ENCODE measurements at places on chromosomes 5 and 9.
A peak's percentile ranks its signal among the peaks of the same experiment; 100 is the strongest.

DNA sequence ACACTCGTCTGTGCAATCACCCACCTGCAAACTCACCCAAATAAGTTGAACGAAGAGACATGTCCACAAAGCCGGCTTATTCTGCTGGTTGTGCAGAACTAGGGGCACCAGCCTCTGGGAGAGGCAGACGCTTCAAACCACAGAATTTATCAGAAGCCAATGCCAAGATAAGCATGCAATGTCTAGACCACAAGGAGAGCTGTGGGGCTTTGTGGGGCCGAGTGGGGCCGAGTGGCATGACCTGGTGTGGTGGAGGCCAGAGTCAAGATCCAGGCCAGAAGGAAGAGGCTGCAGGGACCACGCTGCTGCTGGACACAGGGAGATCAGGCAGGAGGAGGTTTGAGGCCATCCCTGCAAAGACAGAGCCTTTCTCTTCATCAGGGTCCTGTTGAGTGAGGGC, 259.0 kb downstream of the IRX2 start:
- DNase-seq, result no peak

DNA sequence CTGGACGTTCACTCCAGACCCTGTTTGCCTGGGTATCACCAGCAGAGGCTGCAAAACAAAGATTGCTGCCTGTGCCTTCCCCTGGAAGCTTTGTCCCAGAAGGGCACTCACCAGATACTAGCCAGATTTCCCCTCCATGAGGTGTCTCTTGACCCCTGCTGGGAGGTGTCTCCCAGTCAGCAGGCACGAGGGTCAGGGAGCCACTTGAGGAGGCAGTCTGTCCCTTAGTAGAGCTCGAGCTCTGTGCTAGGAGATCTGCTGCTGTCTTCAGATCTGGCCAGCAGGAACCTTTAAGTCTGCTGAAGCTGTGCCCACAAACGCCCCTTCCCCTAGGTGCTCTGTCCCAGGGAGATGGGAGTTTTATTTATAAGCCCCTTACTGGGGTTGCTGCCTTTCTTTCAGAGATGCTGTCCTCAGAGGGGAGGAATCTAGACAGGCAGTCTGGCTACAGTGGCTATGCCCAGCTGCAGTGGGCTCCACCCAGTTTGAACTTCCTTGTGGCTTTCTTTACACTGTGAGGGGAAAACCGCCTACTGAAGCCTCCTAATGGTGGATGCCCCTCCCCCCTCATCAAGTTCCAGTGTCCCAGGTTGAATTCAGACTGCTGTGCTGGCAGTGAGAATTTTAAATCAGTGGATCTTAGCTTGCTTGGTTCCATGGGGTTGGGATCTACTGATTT, 253.9 kb downstream of the SPATA31D1 start:
- no peak for DNase-seq

DNA sequence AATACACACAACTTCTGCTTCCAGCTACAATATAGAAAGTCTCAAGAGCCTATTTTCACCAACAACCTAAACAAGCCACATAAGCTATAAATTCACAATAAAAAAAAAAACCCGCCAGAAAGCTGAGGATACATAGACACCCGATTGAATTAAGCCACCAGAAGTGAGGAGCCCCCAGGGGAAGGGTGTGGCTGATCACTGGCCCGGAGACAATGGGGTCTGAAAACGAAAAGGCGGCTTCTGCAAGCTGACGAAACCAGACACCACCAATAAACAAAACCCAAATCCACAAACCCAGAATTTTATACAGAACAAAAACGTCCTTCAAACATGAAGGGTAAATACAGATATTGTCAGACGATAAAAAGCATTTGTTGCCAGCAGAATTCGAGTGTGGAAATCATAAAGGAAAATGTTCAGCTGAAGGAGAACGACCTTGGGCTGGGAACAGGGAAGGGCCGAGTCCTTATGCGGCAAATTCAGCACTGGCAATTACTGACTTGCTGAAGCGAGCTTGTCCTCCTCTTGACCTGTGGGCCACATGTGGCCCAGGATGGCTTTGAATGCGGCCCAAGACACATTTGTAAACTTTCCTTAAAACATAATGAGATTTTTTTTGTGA, 39.6 kb upstream of the CEP72 start:
- no peak for DNase-seq

DNA sequence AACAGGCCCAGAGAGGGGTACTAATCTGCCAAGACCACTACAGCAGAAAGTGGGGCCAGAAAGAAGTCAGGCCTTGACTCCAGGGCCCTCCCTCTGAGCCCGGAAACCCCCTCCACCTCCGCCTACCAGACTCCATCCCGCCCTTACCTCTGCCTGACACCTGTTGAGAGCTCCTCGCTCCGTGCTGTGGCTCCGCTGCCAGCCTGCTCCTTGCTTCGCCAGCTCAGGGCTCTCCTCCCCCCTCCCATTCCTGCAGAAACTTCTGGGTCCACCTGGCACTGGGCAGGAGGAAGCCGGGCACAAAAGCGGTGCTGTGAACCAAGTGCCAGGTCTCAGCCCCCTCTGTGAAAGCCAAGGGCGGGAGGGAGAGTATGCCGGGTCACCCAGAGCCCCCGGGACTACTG, 6.4 kb upstream of the ST6GALNAC6 start:
- no peak for DNase-seq

GRCh38 chr5:129096382-129096991, 1.9 kb downstream of the ISOC1 start:
- DNase-seq, result no peak

DNA sequence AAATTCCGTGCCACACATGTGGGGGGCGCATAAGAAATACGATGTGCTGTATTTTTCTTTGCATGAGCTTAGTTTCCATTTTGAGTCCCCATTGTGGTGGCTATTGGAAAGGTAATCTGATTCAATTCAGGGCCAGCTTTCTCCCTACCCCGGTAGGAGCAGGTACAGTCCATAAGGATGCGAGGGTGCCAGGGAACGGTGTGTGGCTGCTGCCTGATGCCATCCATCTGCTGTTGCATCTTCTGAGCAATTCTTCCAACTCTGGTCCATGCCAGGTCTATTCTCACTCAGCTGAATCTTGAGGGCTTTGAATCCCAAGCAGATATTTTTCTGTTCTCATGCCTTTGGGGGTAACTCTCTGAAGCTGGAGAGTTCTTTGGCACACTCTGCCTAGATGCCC, 392.7 kb downstream of the AGTPBP1 start:
- no peak for DNase-seq

DNA sequence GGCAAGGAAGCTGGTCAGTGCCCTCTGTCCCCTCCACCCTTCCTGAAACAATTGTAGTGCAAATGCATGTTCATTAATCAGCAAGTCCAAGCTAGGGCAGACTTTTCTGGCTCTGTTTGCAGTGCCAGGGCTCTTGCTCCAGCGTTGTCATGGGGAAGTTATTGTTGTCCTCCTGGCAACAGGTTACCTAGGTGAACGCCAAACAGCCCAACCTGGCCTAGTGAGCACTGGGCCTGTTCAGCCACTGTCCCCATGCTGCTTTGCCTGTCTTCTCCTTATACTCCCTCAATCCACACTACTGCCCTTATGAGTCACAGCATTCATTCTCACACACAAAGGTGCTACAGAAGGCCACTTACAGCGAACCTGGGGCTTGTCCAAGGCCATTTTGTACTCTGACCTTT, 34.5 kb upstream of the GLIS3 start:
- DNase-seq, result no peak

DNA sequence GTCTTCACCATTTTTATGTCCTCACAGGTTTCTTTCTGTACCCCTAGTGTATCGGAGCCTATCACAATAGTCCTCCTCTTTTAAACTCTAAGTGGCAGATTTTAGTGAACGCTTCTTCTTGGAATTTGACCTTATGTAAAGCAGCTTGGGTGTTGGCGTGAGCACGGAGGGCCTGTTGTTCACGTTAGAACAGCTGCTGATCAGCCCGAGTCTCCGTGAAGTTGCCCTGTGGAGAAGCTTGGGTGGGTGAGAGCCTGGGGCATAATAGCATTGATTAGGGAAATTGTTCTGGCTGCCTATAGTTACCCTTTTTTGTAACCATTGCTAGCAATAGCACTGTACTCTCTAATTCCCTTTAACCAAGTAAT, 167.0 kb upstream of the OTULINL start:
- no peak for DNase-seq

DNA sequence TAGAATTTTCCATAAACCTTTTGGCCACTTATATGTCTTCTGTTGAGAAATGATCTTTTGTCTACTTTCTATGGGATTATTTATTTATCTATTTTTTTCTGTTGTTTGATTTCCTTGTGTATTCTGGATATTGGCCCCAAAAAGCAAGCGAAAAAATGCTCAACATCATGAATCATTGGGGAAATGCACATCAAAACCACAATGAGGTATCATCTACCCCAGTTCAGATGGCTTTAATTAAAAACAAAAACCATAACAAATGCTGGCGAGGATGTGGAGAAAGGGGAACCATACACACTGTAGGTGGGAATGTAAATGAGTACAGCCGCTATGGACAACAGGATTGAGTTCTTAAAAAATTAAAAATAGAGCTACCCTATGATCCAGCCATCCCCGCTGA, 125.0 kb upstream of the LPCAT1 start:
- peak; percentile 27 for DNase-seq

DNA sequence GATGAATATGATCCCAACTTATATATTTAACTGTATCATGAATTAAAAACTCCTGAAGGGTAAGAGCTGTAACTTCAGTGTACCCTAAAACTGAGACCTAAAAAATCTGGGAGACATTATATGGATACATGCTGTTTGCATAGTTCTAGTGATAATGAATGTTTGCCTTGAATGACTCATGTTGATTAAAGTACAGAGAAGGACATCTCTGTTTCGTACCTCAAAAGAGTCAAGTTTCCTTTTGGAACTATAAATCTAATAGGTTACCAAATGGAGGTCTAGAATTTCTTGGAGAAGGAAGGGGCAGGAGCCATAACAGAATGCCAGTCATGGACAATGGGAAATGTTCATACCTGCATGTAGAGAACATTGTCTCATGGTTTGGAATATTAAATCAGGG, 168.1 kb downstream of the SNCAIP start:
- DNase-seq, result no peak

GRCh38 chr9:110255463-110256379, 586 bp downstream of the TXN start:
- peak; percentile 58 for DNase-seq

DNA sequence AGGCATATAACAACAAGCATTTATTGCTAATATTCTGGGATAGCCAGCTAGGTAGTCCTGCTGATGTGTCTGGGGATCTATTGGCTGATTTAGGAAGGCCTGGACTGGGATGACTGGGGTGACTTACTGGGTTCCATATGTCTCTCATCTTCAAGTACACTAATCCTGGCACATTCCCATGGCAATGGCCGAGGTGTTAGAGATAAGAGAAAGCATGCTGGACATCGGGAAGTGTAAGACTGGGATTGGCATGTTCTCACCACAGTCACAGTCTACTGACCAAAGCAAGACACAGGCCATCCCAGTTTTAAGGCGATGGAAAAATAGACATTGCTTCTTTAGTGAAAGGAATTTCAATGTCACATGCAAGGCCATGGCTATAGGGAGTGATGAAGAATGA, 29.7 kb downstream of the F2R start:
- no peak for DNase-seq

DNA sequence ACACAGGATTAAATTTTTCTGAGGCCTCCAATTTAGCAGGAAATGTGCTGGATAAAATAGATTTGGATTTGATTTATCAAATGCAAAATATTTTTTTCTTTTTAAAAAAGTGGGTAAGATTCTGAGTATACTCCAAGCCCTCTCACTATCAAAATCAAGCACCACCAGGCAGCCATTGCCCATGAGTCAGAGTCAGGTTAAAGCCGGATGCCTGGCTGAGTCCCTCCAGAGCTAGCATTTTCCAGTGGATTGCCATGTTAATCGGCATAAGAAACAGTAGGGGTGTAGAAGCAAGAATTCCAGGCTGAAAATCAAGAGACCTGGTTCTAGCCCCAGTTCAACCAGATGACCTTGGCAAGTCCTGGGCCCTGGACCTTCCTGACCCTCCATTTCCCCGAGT, 85.3 kb downstream of the FAM114A2 start:
- DNase-seq, result no peak

GRCh38 chr5:41410737-41411136, 99.7 kb downstream of the PLCXD3 start:
- DNase-seq, result no peak

GRCh38 chr5:99646011-99646647, 717.3 kb upstream of the CHD1 start:
- DNase-seq, result no peak

GRCh38 chr5:107553117-107553555, 117.6 kb downstream of the EFNA5 start:
- DNase-seq, result no peak
